ENCODE measurements at places on chromosomes 5 and 9.

- no peak for DNase-seq
These were observed 6.6 kb upstream of the ERBIN start for GRCh38 chr5:65919773-65920172.

GRCh38 chr5:21686706-21687105 is 1166.4 kb downstream of the CDH12 start:
- no peak for DNase-seq

GRCh38 chr9:101398930-101399642 is 435 bp downstream of the ZNF189 start:
- no peak for DNase-seq

GRCh38 chr9:108850293-108850897 is 5.4 kb downstream of the ACTL7B start:
- DNase-seq, result no peak

DNA sequence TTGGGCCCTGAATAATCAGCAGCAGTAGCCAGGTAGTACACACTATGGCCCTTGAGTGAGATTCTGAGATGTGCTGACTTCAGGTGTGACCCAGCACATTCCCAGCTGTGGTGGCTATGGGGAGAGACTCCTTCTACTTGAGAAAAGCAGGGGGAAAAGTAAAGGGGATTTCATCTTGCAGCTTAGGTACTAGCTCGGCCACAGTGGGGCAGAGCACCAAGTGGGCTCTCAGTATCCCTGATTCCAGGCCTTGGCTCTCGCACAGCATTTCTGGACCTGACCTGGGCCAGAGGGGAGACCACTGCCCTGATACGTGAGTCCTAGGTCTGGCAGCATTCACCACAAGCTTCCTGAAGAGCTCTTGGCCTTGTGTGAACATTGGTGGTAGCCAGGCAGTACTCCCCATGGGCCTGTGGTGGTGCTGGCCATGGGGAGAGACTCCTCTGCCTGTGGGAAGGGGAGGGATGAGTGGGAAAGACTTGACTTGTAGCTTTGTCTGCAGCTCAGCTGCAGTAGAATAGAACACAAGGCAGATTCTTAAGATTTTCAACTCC is 27.6 kb downstream of the PTGS1 start:
- DNase-seq, result no peak

GRCh38 chr9:20981486-20981885 is 50.0 kb downstream of the HACD4 start:
- DNase-seq, result no peak

GRCh38 chr5:5011151-5011550 is 129.0 kb upstream of the ADAMTS16 start:
- no peak for DNase-seq

GRCh38 chr5:176180339-176180738 is 57.9 kb upstream of the SIMC1 start:
- no peak for DNase-seq

DNA sequence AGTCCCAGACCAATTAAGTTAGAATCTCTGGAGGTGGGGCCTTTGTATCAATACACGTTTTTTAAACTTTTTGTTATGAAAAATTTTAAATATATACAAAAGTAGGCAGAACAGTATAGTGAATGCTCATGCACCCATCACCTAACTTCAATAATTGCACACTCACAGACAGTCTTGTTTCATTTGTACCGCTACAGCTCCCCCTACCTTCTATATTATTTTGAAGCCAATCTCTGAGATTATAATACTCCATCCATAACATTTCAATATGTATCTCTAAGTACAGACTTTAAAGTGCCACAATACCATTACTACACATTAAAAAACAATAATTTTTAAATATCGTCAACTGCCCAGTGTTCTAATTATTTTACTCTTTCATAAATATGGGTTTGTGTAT is 32.9 kb downstream of the ISL1 start:
- DNase-seq, result no peak

GRCh38 chr5:137268646-137269045 is 230.5 kb downstream of the SPOCK1 start:
- DNase-seq, result no peak

Data from stimulated activated CD8-positive, alpha-beta memory T cell treated with anti-CD3 and anti-CD28 coated beads, Interleukin-15, amount 100 ng/mL, for 4 hours (primary cell).